ENCODE measurements at places on chromosomes 4 and X.

- DNase-seq: peak; percentile 32
Measured at GRCh38 chrX:22800360-22800759, 199.4 kb upstream of the DDX53 start.

DNA sequence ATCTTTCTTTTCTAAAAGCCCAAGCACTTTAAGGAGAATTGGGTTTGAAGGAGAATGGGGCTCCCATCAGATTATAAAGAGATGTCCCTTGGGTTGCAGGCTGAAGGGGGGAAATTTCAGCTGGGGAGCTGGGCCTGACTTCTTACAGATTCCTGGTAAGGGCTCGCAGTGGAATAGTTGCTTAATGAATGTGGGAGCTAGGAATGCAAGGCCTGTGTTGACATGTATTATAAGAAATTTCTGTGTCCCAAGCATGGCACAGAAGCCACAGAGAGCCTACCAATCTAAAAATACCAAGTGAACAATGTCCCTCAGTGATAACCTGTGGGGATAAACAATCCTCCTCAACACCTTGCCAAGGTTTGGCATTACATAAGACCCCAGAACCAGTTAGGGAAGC is 39.3 kb upstream of the WNK3 start:
- no peak for DNase-seq

DNA sequence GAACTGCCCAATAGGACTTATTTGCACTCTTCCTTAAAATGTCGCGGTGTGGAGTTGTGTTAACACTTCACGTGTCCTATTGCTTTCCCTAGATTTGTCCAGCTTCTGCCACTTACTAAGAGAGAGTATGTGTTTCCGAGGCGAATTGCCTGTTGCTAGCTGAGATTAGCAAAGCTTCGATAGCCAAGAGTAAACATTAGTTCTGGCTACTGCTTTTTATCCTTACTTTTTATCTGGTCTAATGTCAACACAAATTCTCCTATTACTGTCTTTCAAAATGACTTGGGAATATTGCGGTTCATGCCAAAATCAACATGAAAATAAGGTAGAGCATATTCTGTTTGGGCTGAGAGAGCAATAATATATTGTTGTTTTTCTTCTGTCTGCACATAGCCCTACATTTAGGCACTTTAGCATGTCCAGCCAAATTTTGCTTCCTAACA is 90.4 kb upstream of the VEGFC start:
- DNase-seq: no peak

GRCh38 chr4:150283689-150284088 is 205.4 kb downstream of the DCLK2 start:
- peak; percentile 79 for DNase-seq

DNA sequence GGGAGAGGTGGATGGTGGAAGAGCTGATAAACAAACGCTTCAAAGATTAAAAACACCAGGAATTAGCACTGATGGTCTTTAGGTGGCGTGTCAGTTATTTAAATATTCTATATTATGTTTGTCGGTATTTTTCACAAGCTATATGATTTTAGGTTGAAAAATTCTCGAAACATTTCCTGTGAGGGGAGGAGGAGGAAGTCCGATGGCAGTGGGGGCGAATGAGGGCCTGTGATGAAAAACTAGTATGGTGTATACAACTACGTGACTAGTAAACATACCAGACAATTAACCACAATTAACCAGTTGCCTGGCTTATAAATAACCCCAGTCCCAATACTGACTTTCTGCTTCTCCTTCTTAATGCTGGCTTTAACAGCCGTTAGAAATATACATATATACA is 595 bp upstream of the NAP1L2 start:
- DNase-seq: no peak

- no peak for DNase-seq
Measured at GRCh38 chrX:2549876-2550275, 49.1 kb upstream of the DHRSX start.

GRCh38 chrX:69051901-69052300 is 113.4 kb downstream of the PJA1 start:
- DNase-seq: no peak

GRCh38 chrX:36957425-36958328 is 50.5 kb upstream of the FAM47C start:
- DNase-seq: no peak

- no peak for DNase-seq
Measured at GRCh38 chr4:76654791-76655190, 219.8 kb downstream of the SHROOM3 start.

GRCh38 chrX:136880003-136880451 is 498 bp downstream of the RBMX start:
- DNase-seq: no peak

DNA sequence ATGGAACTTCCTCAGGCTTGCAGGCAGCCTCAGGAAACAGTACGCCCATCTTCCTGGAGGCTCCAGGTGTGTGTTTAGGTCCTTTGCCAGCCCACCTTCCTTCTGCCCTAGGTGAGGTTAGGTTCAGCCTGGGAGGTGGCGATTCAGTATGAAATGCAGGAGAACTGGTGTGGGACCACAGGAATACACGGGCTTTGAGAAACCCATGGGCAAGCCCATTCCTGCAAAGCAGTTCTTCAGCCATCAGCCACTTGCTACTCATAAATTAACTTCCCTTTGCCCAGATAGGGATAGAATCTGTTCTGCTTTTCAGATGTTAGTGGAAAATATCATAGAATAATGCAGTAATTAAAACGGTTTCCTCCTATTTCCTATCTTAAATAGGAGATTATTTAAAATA is 32.2 kb downstream of the TBC1D14 start:
- DNase-seq: no peak

DNA sequence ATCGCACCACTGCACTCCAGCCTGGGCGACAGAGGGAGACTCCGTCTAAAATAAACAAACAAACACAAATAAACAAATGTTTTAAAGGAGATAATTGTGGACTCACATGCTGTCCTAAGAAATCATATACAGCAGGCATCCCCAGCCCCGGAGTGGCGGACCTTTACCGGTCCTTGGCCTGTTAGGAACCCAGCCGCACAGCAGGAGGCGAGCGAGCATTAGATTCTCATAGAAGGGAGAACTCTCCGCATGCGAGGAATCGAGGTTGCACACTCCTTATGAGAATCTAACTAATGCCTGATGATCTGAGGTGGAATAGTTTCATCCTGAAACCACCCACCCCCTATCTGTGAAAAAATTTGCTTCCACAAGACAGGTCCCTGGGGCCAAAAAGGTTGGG is 39.0 kb downstream of the EIF2S3 start:
- DNase-seq: no peak

GRCh38 chr4:139822391-139822790 is 156.8 kb downstream of the MGST2 start:
- no peak for DNase-seq

DNA sequence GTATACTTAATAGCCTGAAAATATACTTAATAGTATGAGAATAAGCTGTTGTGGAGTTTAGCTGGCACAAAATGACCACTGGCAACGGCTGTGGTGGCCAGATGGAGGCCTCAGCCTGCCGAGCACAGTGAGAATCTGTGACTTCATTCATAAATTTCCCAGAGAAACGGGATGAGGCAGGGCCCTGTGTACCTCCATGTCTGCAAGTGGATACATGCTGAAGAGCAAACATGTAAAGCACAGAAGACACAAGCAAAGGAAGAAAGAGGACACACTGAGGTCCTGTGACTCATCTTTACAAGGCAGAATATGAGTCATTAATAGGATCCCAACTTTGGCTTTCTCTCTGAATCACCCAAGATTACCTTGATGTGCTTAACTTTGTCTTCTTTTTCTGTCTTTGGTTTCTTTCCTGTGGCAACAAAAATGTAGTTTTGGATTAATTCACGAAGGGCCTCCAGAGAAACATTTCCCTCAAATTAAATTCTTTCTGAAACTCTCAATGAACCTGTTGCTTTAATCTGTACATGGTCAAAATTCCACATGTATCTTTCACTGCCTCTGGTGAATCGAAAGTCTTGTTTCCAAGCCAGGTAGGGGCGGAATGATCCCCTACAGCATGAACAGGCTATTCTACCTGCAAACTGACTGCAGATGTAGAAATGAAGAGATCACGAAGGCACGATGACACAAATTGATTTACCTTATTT is 56.4 kb downstream of the IRF2 start:
- peak; percentile 56 for DNase-seq

DNA sequence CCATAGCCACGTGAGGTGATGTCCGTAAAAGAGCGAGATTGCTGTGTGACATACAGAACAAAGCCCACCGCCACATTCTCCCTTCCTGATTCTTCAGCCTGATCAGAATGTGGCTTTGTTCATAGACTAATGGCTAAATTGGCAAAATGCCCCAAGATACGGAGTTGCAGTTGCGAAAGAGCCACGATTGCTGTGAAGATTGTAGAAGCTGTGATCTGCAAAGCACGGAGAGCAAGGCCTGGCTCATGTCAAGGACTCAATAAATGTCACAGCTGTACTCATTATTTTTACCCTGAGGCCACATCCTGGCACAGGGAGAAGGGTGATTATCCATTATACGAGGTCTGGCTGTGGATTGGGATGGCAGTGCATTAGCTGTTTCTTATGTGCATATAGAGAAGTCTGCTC is 34.2 kb downstream of the ARSD start:
- no peak for DNase-seq

- DNase-seq: no peak
Measured at GRCh38 chr4:76822303-76822702, 75.6 kb downstream of the SOWAHB start.

- DNase-seq: no peak
Measured at GRCh38 chrX:114332766-114333165, 251.1 kb upstream of the HTR2C start.

DNA sequence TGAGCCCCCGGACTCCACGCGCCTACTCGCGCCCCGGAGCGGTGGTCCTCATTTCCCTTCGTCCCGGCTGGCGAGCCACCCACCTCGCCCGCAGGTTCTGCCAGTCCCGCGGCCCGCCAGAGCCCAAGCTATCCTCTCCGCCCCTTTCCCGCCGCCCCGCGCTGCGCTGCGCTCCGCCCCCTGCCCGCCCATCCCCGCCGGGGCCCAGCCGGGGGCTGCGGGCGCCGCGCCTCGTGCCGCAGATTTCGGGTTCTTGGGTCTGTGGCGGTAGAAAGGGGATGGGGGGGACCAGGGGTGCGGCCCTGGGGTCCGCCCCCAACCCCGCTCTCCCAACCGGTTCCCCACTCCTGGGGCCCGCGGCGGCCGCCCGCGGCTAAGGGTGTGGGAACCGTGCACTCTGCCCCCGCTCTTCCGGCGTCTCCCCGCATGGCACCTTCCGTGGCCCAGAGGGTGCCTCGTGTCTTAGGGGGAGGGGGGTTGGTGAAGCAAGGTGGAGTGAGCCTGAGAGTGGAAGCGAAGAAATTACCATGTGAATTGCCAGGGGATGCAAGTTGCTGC is 650.8 kb upstream of the DIPK2B start:
- no peak for DNase-seq

GRCh38 chr4:152154433-152154832 is 381.5 kb downstream of the FBXW7 start:
- DNase-seq: no peak

- DNase-seq: no peak
Measured at GRCh38 chr4:48042979-48043461, 26.4 kb downstream of the NIPAL1 start.

DNA sequence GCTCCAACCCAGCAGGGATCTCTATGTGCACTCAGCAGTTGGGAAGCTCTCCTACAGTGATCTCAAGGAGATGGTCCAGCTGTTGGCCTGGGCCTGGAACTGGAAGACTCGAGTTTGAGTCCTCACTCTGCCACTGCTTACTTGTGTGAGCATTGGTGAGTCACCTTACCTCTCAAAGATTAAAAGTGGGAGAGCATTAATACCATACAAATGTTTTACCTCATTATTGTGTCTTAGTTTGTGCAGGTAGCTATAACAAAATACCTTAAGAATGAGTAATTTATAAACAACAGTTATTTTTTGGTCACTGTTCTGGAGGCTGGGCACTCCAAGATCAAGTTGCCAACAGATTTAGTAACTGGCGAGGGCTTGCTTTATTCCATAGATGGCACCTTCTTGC is 21.4 kb upstream of the ZNF827 start:
- DNase-seq: no peak

Measured in smooth muscle cell of the brain vasculature (primary cell).